Osteocyte (in vitro differentiated cells): ENCODE measurements at places on chromosomes 7 and 10. TPM values are rescaled to one million over a fixed set of nuclear protein-coding genes. Genes with fewer than 3 reads are reported as not detected.
A peak's percentile ranks its signal among the peaks of the same experiment; 100 is the strongest.

The ACSM6 gene
- not detected in 2 replicates for total RNA-seq

DNA sequence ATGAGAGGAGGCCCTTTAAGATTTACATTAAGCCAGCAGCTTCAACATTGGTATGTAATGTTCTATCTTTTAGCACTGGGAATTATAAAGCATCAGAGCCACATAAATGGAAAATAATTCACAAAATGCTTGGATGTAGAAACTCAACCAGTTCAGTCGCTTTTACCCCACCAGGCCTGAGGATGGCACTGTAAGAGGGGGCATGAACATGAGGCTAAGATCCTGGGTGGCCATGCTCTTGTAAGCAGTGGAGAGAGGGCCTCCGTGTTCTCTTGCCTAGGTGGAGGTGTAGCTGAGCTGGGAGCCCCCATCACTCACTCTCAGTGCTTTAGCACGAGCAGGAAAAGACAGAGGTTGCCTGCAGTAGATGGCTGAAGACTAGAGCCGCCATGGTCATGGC lies 238.8 kb downstream of the FANK1 start:
- peaks cover 10% of the 10 kb centered on the region for H3K4me1 ChIP-seq
- H3K4me3 ChIP-seq = no peak overlapping the region
- H3K27ac ChIP-seq = no peak overlapping the region
- no peak for DNase-seq
- H3K36me3 ChIP-seq = peaks cover 5% of the 10 kb centered on the region
- H3K27me3 ChIP-seq = no peaks in the 10 kb centered on the region

The OR6V1 gene
- not detected in 2 replicates for total RNA-seq

The MALRD1 gene
- total RNA-seq = 0.56 TPM in 1 of 2 replicates, not detected in the other

The ERVW-1 gene
- not detected in 2 replicates for total RNA-seq

The CASP2 gene
- total RNA-seq = 47.5 and 51.4 TPM in 2 replicates

The TRIM50 gene
- total RNA-seq = not detected in 2 replicates

GRCh38 chr10:6601246-6601805 lies 21.2 kb upstream of the PRKCQ start:
- no peak overlapping the region for H3K4me3 ChIP-seq
- no peak overlapping the region for H3K27ac ChIP-seq
- no peaks in the 10 kb centered on the region for H3K36me3 ChIP-seq
- peaks cover 16% of the 10 kb centered on the region for H3K27me3 ChIP-seq
- DNase-seq = no peak
- H3K4me1 ChIP-seq = no peaks in the 10 kb centered on the region

- H3K27me3 ChIP-seq = no peaks in the 10 kb centered on the region
- H3K27ac ChIP-seq = no peak overlapping the region
- H3K4me3 ChIP-seq = no peak overlapping the region
- DNase-seq = no peak
These were observed 4.6 kb upstream of the ASCC1 start for GRCh38 chr10:72220637-72221036.

The LIPJ gene
- not detected in 2 replicates for total RNA-seq

DNA sequence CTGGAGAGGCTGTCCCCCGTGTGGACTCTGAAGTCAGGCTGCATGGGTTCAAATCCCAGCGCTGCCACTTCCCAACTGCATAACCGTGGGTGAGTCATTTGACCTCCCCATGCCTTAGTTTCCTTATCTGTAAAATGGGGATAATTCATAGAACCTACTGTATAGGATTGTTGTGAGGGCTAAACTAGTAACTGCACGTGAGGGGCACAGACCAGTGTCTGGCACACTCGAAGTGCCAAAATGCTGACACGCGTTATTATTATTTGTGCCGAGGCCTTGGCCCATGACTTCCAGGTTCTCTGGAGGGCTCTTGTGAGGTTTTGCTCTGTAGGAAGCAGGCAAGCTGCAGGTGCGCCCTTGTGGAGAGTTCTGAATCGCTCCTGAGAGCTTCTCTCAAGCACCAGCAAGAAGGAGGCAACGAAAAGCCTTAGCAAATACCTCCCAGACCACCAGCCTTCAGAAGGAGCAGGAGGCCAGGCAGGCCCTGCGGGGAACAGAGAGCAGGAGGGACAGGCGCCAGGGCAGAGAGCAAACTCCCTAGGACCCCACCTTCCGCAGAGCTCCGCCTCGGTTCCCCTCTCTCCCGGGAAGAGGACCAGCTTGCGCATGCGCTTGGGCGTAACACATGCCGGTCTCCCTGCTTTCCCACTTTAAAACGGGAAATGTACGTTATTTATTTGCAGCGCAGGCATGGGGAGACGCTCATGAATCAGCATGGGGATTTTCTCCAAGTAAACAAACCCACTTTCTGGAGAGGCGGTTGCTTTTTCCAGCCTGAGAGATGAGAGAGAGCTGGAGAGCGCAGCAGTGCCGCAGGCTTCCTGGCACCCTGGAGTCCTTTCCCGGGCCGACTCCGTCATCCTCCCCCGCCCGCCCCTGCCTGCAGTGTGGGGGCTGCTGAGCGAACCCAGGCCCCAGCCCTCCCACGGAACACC lies 39.6 kb downstream of the SORCS3 start:
- no peaks in the 10 kb centered on the region for H3K27me3 ChIP-seq
- no peak overlapping the region for H3K27ac ChIP-seq
- no peaks in the 10 kb centered on the region for H3K4me1 ChIP-seq
- H3K4me3 ChIP-seq = no peak overlapping the region
- no peaks in the 10 kb centered on the region for H3K36me3 ChIP-seq
- DNase-seq = no peak

The SPAG6 gene
- total RNA-seq = not detected in 2 replicates

The ZNF789 gene
- 6.9 and 8.4 TPM in 2 replicates for total RNA-seq

DNA sequence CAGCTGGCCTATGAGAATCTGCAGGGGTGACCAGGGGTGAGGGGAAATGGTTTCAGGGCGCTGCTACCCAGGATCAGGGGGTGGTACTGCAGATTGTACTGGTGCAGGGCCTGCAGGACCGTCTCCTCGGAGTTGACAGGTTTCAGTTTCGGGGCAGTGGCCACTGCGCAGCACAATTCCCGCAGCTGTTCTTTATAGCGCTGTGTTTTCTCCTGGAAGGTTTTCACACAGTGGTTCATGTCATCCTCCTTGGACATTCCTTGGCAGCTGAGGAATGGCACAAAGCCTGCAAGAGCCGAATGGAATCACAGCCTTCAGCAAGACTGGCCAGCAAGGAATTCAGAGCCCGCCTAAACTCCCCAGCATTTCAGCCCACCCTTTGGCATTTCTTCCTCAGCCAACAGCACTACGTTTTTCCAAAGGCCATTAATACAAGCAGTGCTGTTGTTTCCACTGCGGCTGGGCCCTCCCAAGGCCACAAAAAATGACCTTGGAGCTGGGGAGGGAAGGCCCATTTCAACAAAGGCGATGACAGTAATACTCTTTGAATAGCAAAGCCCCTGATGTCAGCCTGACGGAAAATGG lies 44.9 kb downstream of the PNLIPRP2 start:
- H3K4me1 ChIP-seq = no peaks in the 10 kb centered on the region
- H3K36me3 ChIP-seq = no peaks in the 10 kb centered on the region
- H3K27me3 ChIP-seq = peaks cover 2% of the 10 kb centered on the region
- H3K4me3 ChIP-seq = no peak overlapping the region

DNA sequence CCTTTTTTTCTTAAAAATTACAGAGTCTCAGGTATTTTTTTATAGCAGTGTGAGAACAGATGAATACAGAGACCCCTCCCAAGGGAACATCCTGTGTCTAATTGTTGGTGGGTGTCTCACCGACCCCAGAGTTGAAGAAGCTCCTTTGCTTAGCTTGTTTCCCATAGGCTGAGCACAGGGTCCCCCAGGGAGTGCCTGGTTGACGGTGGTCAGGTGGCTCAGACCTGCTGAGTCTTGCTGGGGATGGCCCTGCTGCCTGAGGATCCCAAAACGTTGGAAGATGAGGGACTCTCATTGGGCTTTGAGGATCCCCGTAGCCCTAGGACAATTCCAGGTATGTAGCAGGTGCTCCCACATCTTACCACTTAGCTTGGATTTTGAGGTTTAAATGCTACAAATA lies 19.5 kb downstream of the SCART1 start:
- H3K4me3 ChIP-seq = no peak overlapping the region
- H3K27ac ChIP-seq = no peak overlapping the region
- no peaks in the 10 kb centered on the region for H3K27me3 ChIP-seq
- peak; percentile 71 for DNase-seq
- H3K4me1 ChIP-seq = no peaks in the 10 kb centered on the region

The CHCHD2 gene
- total RNA-seq = 228 and 237 TPM in 2 replicates

- no peak overlapping the region for H3K4me3 ChIP-seq
- no peak for DNase-seq
- H3K36me3 ChIP-seq = no peaks in the 10 kb centered on the region
- no peaks in the 10 kb centered on the region for H3K27me3 ChIP-seq
These were observed 72.0 kb upstream of the ANK3 start for GRCh38 chr10:60461688-60462087.

DNA sequence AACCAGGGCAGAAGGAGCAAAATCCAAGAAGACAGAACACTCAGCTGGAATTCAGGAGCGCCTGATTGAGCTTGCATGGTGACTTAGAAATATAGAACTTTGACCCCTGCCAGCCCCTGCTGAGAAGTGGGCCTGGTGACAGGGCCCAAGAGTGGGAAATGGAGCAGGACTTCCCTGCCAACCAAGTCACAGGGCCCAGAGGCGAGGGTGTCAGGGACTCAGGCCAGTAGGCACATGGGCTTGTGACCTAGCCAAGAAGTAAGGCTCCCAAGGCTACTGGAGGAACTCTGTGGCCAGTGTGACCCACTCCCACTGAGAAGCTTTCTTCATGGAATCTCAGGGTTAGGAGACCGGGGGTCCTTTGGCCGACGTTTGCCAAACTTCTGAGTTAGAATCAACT lies 31.9 kb downstream of the LRRC20 start:
- no peak overlapping the region for H3K27ac ChIP-seq
- no peak overlapping the region for H3K4me3 ChIP-seq
- no peaks in the 10 kb centered on the region for H3K36me3 ChIP-seq
- no peak for DNase-seq
- no peaks in the 10 kb centered on the region for H3K27me3 ChIP-seq
- peaks cover 5% of the 10 kb centered on the region for H3K4me1 ChIP-seq

GRCh38 chr7:88868456-88868855 lies 72.9 kb upstream of the TEX47 start:
- no peak overlapping the region for H3K4me3 ChIP-seq
- no peaks in the 10 kb centered on the region for H3K27me3 ChIP-seq
- DNase-seq = no peak
- H3K27ac ChIP-seq = no peak overlapping the region
- no peaks in the 10 kb centered on the region for H3K36me3 ChIP-seq
- H3K4me1 ChIP-seq = no peaks in the 10 kb centered on the region

The MBLAC1 gene
- 2.3 TPM in 2 replicates for total RNA-seq

The SCART1 gene
- total RNA-seq = 3.2 and 4.8 TPM in 2 replicates

DNA sequence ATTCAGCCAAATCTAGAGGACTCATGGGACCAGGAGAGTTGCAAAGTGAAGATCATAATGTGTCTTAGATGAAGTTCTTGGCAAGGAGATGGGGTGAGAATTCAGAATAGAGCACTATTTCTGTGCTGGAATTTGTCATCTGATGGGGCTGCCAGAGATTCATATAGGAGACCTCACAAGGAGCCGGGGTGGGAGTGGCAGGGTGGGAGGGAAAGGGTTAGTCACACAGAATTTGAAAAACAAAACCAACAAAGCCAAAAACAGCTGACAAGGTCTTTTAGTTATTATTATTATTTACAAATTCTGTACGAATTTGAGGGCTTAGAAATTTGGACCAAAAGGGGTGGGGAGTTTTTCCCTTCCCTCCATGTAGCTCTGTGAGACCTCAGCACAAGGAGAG lies 1.7 kb downstream of the SLC13A1 start:
- H3K4me3 ChIP-seq = no peak overlapping the region
- H3K4me1 ChIP-seq = no peaks in the 10 kb centered on the region
- no peak overlapping the region for H3K27ac ChIP-seq
- no peak for DNase-seq
- no peaks in the 10 kb centered on the region for H3K36me3 ChIP-seq

DNA sequence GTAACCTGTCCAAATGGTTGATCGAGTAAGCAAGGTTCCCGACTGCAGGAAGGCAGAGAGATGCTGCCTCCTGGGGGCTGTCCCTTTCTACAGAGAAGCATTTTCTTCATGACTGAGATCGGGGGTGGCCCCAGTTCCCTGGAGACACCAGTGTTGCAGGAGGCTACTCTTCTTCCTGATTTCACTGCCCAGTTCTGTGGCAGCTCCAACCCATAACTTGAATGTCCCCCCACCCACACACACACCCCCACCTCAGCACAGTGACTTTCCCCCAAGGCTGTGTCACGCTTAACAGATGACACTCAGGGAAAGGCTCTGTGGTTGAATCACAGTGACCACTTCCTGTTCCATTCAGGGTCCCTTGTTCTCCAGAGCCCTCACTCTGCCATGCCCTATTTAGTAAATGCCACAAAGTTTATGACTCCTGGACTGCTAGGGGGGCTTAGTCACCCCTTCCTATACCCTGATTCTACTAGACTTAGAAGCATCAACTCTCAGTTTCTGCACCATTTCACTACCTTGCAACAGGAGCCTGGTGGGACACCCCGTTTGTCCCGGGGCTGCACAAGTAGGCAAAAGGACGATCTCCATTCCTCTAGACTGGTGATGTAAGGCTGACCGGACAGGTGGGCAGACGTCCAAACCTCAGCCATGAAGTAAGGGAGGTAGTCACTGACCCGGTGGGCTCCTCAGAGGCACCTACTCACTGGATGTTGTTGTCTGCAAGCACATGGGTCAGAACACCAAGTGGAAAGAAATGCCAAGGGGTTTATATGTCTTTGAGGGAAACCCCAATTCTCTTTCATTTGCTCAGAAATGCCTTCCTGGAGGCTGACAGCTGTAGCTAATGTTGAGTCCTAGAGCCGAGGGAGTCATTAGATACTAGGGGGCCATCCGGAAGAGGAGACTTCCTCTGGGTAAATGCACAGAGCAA lies 31.3 kb upstream of the SMC3 start:
- H3K27ac ChIP-seq = no peak overlapping the region
- no peaks in the 10 kb centered on the region for H3K27me3 ChIP-seq
- DNase-seq = no peak

DNA sequence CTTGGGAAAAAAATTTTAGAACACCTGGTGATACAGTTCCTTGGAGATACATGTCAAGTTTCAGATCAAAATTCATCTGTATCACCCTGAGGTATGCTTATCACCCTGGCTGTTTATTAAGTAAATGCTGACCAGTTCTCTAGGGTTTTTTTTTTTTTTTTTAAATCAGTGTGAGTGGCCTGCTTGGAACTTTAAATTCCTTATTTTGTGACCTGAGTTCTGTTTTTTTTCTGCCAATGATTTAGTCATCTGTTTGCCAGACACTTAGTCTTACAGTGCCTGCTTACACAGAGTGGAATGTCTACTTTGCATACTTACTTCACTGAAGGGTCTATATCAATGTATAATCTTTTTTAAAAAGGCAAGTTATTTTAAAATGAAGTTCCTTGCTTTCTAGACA lies 1.8 kb downstream of the TSPAN13 start:
- no peak overlapping the region for H3K4me3 ChIP-seq
- no peaks in the 10 kb centered on the region for H3K36me3 ChIP-seq
- peaks cover 8% of the 10 kb centered on the region for H3K4me1 ChIP-seq

DNA sequence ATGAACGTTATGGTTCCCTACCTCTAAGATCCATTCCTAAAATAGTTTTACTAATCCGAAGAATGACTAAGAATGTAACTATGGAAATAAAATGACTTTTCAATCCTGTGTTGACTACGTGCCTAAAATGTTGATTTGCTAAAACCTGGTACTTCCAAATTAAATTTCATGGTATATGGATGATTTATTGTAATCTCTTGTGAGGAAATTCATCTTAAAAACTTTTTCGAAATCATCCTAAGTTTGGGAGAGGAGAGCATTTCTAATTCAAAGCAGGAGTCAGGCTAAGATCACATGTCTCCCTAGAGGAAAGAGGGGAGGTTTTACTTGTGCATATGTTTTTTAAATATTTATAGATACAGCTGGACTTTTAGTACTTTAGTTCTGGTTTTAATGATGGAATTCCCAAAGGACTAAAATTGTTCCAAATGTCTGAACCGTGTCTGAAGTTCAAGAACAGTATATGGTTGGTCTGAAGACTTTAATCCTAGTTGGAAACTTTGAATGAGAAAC lies 483.9 kb downstream of the AUTS2 start:
- DNase-seq = no peak
- H3K27ac ChIP-seq = peak overlapping the region; percentile 59
- H3K4me1 ChIP-seq = peaks cover 25% of the 10 kb centered on the region
- peak overlapping the region; percentile 30 for H3K4me3 ChIP-seq
